ENCODE measurements at places on chromosomes 6 and 20.
A peak's percentile ranks its signal among the peaks of the same experiment; 100 is the strongest.

GRCh38 chr6:64310214-64310613 is 674.6 kb downstream of the PHF3 start:
- H3K27me3 ChIP-seq = no peaks in the 10 kb centered on the region
- H3K36me3 ChIP-seq = no peaks in the 10 kb centered on the region
- no peak overlapping the region for H3K4me3 ChIP-seq
- no peak for DNase-seq
- H3K4me1 ChIP-seq = no peaks in the 10 kb centered on the region
- H3K27ac ChIP-seq = no peak overlapping the region

GRCh38 chr20:22653658-22654642 is 69.6 kb upstream of the FOXA2 start:
- H3K4me1 ChIP-seq = no peaks in the 10 kb centered on the region
- H3K4me3 ChIP-seq = no peak overlapping the region
- no peaks in the 10 kb centered on the region for H3K36me3 ChIP-seq
- peaks cover 3% of the 10 kb centered on the region for H3K27me3 ChIP-seq
- H3K27ac ChIP-seq = no peak overlapping the region

GRCh38 chr6:105594821-105595220 is 191.9 kb upstream of the PREP start:
- H3K27me3 ChIP-seq = peaks cover 4% of the 10 kb centered on the region
- peaks cover 18% of the 10 kb centered on the region for H3K4me1 ChIP-seq
- H3K27ac ChIP-seq = no peak overlapping the region
- no peak overlapping the region for H3K4me3 ChIP-seq

- no peaks in the 10 kb centered on the region for H3K36me3 ChIP-seq
- H3K4me1 ChIP-seq = no peaks in the 10 kb centered on the region
- DNase-seq = no peak
- no peak overlapping the region for H3K4me3 ChIP-seq
Measured at GRCh38 chr6:135382182-135382628, 115.3 kb downstream of the AHI1 start.

- H3K27me3 ChIP-seq = no peaks in the 10 kb centered on the region
- no peak overlapping the region for H3K4me3 ChIP-seq
- DNase-seq = no peak
- H3K36me3 ChIP-seq = no peaks in the 10 kb centered on the region
- no peak overlapping the region for H3K27ac ChIP-seq
- H3K4me1 ChIP-seq = no peaks in the 10 kb centered on the region
Measured at GRCh38 chr6:84416043-84416657, 188.7 kb upstream of the CEP162 start.

DNA sequence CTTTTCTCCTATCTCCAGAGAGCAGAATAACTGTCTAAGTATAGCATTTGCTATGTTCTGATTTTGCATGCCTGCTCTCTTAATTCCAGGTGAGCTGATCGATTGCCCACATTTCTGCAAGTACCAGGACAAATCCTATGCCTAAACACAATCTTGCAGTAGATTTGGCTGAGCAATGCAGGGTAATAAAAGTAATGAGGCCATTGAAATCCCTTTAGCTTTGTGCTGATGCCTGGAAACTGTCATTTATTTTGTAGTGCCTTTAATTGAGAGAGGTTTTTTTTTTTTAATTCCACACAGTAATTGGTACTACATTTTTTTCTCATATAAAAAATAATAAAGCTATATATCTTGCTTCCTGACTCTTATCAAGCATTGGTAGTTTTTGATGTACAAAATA is 252.3 kb downstream of the NKAIN2 start:
- H3K4me3 ChIP-seq = no peak overlapping the region
- H3K4me1 ChIP-seq = peaks cover 3% of the 10 kb centered on the region
- H3K27ac ChIP-seq = no peak overlapping the region
- H3K36me3 ChIP-seq = no peaks in the 10 kb centered on the region
- H3K27me3 ChIP-seq = peaks cover 3% of the 10 kb centered on the region

- DNase-seq = peak; percentile 72
- H3K27me3 ChIP-seq = peaks cover 49% of the 10 kb centered on the region
- peak overlapping the region; percentile 63 for H3K27ac ChIP-seq
- H3K4me1 ChIP-seq = peaks cover 48% of the 10 kb centered on the region
Measured at GRCh38 chr6:85449388-85449817, 480 bp upstream of the NT5E start.

DNA sequence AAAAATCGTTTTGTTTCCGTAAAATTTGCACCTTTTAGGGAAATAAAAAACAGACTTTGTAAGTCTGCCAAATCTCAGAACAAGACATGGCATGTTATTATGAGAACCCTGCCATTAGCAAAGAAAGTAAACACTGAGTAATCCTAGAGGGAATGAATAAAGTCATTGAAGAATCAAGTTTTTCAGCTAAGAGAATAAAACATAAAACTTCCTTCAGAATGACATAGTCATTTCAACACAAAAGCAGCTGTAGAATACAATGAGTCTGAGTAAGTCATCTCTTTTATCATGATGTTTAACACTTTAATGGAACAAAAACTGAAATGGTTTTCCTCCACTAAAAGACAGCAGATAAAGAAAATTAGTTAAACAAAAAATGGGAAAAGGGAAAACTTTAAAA is 10.3 kb upstream of the DST start:
- H3K4me3 ChIP-seq = no peak overlapping the region
- no peaks in the 10 kb centered on the region for H3K27me3 ChIP-seq
- no peak overlapping the region for H3K27ac ChIP-seq
- H3K4me1 ChIP-seq = no peaks in the 10 kb centered on the region
- H3K36me3 ChIP-seq = no peaks in the 10 kb centered on the region
- DNase-seq = no peak

Measured in activated CD4-positive, alpha-beta T cell treated with anti-CD3 and anti-CD28 coated beads for 36 hours (primary cell).